Stimulated activated CD4-positive, alpha-beta T cell treated with anti-CD3 and anti-CD28 coated beads, TNF-alpha, amount 100 ng/mL, for 24 hours (primary cell): ENCODE measurements at places on chromosomes 7 and 10.
A peak's percentile ranks its signal among the peaks of the same experiment; 100 is the strongest.

GRCh38 chr7:19587291-19587690, 121.5 kb downstream of the POLR1F start:
- no peak for DNase-seq

DNA sequence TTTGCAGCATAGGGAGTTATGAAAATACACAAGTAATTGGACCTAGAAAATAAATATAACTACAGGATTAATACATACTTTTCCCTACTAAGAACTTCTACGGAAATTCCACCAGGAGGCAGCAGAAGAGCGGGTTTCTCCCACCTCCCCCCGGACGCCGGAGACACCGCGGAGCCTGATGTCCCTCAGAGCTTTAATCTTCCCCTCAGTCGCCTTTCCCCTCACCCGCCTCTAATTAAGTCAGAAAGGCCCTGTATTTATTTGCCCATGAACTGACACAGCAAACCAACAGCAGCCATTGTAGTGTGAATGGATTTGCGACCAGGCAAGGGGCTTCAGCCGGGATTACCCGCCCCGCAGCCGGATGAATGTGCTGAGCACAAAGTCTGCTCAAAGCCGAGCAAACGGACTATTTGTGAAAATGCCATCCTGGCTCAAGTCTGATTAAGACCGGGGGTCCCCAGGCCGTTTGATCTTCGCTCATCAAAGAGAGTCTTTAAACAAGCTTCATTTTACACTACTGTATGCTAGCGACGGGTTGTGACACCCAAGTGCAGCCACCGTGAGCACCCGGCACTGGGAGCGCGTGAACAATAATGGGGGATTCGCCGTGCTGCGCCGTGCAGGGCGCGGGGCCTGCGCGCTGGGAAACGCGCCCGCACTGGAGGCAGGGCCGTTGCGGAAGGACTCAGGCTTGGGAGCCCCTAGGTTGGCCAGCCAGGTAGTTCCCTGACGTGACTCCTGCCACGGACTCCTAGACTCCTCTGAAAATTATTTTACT, 5.6 kb upstream of the DKK1 start:
- DNase-seq: no peak

DNA sequence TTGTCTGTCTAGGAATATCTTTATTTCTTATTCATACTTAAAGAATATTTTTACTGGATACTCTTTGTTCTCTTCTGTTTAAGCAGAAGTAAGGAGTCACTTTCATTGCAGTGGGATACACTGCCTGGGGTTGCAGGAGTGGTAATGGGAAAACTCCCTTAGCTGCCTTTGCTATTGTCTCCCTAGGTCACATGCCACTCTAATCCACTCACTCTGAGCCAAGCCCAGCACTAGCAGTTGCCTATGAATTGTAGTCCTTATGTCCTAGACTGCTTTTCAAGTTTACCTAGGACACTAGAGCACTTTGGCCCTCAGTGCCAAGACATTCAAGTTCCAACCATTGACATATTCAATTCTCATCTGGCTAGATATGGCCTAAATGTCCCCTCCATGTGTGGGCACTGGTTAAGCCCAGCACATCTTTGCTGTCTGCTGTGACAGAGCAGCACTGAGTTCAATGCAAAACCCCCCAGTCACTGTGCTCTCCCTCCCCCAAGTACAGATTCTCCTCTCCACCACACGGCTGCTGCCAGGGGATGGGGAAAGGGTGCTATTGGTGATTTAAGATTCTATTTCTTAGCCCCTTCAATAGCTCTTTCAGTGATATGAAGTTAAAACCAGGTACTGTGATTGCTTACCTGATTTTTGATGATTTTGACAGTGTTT, 991.7 kb upstream of the KCND2 start:
- DNase-seq: no peak

DNA sequence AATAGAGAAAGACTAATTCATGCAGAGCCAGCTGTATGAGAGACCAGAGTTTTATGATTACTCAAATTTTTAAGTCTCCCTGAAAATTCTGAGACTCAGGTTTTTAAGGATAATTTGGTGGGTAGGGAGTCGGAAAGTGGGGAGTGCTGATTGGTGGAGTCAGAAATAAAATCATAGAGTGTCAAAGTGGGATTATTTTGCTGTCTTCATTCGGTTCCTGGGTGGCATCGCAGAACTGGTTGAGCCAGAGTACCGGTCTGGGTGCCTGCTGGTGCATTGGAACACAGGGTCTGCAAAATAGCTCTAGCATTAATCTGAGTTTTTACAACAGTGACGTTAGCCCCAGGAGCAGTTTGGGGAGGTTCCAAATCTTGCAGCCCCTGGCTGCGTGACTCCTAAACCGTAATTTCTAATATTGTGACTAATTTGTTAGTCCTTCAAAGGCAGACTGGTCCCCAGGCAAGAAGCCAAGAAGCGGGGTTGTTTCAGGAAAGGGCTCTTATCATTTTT, 32.4 kb downstream of the GPRIN2 start:
- no peak for DNase-seq

GRCh38 chr7:151276666-151277590, 28.4 kb upstream of the SMARCD3 start:
- DNase-seq: peak; percentile 24

DNA sequence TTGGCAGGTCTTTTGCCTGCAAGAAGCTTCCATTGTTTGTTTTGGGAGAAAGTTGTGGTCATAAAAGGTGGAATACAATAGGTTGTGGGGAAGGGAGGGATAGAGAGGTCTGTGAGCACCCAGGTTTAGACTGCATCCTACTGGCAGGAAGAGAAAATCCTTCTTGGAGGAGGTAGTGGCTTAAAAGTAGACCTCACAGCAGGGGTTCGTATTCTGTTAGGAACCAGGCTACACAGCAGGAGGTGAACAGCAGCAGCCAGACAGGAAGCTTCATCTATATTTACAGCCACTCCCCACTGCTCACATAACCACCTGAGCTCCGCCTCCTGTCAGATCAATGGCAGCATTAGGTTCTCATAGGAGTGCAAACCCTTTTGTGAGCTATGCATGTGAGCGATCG, 245.3 kb downstream of the NSUN6 start:
- DNase-seq: no peak

DNA sequence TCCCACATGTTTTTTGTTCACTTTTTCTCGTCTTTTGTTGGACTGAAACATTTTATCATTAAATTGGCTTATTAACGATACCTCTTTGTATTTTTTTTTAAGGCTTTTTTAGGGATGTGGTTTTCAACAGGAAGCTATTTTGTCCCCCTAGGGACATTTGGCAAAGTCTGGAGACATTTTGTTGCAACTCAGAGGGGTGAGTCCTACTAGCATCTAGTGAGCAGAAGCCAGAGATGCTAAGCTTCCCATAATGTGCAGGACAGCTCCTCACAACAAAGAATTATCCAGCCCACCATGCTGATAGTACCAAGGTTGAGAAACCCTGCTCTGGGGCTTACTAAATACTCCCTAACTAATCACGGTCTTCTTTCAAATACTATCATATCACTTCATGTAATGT, 63.2 kb downstream of the ATE1 start:
- no peak for DNase-seq

DNA sequence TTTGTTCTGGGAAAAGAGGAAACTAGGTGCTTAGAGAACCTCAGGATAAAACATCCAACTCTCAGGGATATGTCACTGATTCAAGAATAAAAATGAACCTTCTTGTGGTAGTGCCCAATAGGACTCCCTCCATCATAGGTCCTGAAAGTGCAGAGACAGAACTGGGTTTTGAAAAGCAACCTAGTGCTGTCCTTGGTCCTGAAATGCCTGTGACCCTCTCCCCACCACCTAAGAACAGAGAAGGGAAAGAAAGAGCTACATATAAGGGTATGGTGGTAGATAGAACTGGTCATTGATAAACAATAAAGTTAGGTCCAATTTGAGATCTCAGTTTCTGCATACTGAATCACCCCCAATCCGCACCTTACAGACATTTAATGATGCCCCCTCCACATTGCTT, 953.3 kb downstream of the XPNPEP1 start:
- DNase-seq: no peak

- no peak for DNase-seq
These were observed 56.8 kb upstream of the CD36 start for GRCh38 chr7:80581486-80582260.

DNA sequence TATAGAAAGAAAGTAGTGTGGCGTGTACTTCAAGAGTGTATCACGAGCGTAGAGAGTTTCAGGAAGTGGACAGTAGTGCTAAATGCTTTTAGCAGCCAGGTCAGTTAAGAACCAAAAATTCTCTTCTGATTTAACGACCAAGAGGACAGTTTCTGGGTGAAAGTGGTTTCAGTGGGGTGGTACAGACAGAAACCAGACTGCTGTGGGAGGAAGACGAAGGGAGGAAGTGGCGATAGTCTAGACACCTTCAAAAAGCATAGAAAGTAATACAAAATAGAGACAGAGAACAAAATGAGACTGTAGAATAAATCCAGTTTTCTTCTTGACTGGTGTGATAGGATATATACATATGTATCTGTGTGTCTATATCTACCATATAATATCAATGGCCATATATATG, 93.5 kb downstream of the MBL2 start:
- DNase-seq: no peak

GRCh38 chr7:111094419-111094818, 3.5 kb downstream of the LRRN3 start:
- DNase-seq: no peak

- DNase-seq: peak; percentile 54
These were observed 14.8 kb downstream of the ZSCAN25 start for GRCh38 chr7:99631295-99632109.

DNA sequence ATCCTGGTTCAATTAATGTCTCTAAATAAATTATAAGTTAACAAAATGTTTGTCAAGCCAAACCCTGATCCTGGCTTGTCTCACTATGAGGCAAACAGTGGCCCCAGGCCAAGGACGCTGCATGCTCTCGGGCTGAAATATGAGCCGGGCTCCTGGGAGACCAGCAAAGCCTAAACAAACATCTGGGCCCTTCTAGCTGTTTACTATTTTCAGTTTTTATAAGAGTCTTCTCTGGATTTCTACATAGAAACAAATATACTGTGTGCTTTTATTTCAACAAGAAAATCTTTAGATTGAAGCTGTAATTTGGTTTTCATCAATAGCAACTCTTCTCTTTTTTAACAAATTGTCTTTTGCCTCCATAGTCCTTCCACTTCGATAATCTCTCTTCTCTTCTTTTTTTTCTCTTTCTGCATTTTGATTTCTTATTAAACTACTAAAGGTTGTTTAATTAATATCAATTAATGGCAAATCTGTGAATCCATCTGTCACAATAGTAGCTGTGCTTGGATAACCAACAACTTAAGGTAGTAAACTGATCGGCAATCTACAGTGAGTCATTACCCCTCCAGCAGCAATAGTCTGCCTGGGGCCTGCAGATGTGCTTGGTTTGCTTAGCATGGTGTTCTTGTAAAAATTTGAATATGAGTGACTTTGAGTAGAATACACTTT, 83.3 kb upstream of the DNAJC1 start:
- DNase-seq: no peak

DNA sequence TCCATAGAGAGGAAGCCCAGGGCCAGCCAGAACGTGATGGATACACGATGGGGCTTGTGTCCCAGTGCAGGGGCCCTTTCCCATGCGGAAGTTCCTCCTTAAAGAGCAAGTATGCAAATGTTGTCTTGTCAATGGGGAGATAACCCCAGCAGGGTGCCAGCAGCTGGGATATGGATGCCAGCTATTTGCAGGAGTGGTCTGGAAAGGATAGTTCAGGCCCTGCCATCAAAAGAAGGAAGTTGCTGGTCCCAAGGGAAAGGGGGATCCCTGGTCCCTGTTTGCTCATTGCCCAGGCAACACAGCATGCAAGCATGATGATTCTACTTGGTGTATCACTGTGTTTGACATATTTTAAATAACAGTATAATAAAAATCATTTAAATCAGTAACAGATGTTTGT, 73.1 kb upstream of the HECW1 start:
- DNase-seq: no peak

DNA sequence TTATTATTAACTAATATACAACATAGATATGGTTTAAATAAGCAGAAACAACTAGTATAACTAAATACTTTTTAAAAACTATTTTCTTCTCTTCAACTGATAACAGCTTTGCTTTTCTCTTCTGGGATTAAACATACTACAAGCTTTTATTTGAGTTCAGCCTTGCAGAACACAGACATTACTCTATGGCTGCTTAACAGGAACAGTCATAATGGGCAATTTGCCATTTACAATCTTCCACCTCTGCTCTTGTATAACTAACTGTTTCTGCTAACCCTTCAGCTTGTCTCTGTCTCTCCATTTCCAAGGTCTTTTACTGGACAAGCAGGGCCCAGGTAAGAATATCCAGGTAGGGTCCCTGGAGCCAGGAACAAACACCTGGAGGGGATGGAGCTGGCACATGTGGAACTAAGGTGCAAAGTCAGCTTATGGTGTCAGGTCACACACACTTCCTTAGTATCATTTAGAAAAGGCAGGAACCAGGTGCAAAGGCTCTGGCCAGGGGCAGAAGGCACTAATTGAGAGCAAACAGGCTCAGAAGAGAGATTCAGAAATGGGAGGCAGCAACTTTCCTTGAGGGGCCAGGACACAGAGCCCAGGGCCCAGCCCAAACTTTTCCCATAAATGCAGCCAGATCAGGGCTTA, 93.1 kb downstream of the STRA8 start:
- DNase-seq: no peak

- DNase-seq: no peak
These were observed 99.1 kb downstream of the NRP1 start for GRCh38 chr10:33235251-33235884.

GRCh38 chr10:125024497-125025234, 82.7 kb downstream of the ZRANB1 start:
- no peak for DNase-seq

- DNase-seq: no peak
These were observed 24.0 kb upstream of the AGBL3 start for GRCh38 chr7:134962270-134962780.

DNA sequence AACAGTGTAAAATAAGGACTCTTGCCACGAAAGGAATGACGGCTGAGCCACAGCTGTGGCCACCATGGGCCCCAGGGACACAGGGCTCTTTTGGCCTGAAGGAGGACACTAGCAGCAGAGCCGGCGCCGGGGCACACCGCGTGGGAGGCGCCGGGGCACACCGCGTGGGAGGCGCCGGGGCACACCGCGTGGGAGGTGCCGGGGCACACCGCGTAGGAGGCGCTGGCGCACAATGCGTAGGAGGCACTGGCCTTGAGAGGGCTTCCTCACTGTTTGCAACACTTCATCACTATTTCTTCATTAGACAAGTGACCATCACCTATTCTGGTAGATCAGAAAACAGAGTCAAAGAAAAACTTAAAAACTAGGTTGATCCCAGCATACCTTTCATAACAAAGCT, 23.4 kb downstream of the ESYT2 start:
- no peak for DNase-seq

DNA sequence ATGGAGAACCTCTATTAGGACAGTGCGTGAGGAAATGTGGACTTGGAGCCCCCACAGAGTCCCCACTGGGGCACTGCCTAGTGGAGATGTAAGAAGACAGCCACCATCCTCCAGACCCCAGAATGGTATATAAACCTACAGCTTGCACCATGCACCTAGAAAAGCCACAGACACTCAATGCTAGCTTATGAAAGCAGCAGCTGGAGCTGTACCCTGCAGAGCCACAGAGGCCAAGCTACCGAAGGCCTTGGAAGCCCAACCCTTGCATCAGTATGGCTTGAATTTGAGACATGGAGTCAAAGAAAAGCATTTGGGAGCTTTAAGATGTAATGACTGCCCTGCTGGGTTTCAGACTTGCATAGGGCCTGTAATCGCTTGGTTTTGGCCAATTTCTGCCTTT, 361.3 kb downstream of the ZNF248 start:
- DNase-seq: no peak
